HEK293T (cell line): ENCODE measurements at places on chromosomes 13 and 19.

DNA sequence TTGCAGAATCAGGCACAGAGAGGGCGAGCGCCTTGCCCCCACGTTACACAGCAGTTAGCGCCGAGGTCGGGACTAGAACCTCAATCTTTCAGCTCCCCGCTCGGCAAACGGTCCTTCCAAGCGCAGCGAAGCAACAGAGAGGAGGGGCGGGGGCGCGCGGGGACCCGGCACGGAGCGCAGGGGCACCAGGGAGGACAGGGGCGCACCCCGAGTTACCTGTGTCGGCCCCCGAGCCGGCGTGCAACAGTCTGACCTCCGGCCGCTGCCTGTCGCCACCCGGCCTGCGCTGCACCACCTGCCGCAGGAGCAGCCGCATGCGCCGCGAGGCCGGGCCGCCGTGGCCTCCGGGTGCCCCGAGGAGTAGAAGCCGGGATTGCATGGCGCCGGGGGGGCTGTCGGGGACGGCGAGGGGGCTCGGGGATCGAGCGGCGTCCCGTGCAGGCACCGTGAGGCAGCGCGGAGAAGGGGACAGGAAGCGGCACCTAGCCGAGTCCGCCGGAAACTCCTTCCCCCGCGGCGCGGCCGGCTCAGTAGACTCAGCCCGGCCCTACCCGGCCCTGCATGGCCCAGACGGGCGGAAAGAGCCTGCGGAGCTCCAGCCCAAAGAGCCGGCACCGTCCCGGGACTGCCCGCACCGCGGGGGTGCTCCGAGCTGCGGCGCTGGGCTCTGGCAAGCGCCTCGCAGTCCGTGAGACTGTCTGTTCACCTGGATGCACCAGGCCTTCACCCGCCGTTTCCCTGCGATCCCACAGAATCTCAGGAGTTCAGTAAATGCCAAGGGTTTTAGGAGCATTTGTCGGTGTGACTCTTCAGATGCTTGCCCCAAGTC is at the start of gene VWA8:
Gene VWA8, minus strand, starts transcription at position 473 of the 829 bp plus-strand sequence. Its CDS starts 94 bp downstream, at position 379.
- DNase-seq = peak; percentile 82

GRCh38 chr19:49954933-49955332 is 6.0 kb downstream of the SIGLEC11 start:
- DNase-seq = no peak

DNA sequence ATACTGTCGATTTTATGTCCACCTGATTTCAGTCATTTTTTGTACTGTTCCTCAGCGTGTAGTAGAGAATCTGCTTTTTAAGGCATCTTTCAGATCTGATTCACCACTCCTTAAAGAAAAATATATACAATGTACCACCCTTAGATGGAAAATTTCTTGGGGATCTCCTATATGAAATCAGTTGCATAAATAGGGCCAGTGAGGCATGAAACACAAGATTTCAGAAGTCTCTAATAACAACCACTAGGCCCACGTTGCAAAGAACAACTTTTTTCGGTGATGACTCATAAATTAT is 1.4 kb downstream of the USP12 start:
- no peak for DNase-seq

GRCh38 chr19:5578097-5578846 is 10.5 kb upstream of the TINCR start:
- peak; percentile 90 for DNase-seq
